RCC 7860 (cell line): ENCODE measurements at places on chromosomes 11 and 22.

DNA sequence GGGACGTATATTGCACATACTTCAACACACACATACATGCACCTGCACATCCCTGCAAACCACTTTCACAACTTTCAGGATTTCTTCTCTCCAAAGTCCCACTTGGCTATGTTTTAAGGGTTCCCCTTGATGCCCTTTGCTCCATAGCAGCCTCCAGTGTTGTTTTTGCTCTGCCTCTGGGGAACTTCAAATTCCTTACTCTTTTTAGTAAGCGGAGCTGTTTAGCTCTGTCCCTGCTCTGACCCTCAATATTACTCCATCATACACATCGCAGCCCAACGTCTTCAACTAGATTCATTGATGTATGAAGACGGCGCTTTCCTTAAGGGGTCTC is 18.3 kb downstream of the PRR5L start:
- DNase-seq = no peak

GRCh38 chr11:105738986-105739795 is 129.3 kb downstream of the GRIA4 start:
- no peak for DNase-seq

DNA sequence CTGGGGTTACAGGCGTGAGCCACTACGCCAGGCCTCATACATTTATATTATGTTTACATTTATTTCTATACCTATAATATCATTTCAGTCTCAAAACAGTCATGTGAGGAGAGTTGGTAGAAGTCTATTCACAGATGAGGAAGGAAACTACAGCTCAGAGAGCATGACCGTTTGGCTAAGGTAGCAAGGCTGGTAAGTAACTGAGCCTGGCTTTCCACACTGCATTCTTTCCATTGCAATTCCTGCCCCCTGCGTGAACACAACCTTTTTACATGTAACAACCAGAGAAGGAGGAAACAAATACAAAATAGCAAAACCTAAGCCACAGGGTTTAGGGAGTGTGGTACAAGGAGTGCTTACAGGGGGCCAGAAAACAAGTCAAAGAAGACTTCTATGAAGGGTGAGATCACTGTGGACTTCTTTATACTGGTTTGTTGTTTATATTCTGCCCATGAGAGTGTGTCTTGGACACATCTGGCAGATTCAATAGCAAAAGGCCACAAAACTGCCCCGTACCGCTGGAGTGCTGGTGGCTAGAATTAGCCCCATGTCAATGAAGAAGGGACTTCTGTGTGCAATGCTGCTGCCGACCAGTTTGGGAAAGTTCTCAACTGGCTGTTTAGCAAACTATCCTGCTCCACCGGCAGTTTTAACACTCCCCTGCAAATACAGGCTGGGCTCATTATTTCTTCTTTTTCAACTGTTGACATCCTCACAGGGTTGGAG is 19.0 kb downstream of the MICAL3 start:
- DNase-seq = no peak

- DNase-seq = peak; percentile 81
Measured at GRCh38 chr11:115217726-115218311, 286.4 kb downstream of the CADM1 start.

DNA sequence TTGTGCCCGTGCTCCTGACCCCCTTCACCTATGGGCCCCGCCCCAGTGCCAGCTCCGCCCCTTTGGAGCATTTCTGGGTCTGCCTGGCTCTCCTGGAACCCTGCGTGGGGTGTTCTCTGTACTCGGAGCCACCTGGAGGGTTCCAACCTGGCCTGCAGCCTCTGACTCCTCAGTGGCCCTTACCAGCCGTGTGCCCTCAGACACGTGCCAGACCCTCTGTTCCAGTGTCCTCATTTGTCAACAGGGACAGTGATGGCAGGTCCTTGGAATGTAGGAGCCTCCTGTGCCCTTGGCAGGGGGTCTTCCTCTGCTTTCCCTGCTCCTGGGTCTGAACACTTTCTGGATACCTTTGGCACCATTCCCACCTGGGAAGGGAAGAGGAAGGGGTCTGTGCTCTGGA is 96.4 kb downstream of the CACNA1I start:
- no peak for DNase-seq

- no peak for DNase-seq
Measured at GRCh38 chr22:21622011-21622918, 7.6 kb downstream of the YDJC start.

- DNase-seq = no peak
Measured at GRCh38 chr11:114080219-114080618, 20.7 kb downstream of the ZBTB16 start.

GRCh38 chr11:96222102-96222501 is 120.9 kb downstream of the MAML2 start:
- no peak for DNase-seq
